ENCODE measurements at places on chromosomes 12 and 14.

DNA sequence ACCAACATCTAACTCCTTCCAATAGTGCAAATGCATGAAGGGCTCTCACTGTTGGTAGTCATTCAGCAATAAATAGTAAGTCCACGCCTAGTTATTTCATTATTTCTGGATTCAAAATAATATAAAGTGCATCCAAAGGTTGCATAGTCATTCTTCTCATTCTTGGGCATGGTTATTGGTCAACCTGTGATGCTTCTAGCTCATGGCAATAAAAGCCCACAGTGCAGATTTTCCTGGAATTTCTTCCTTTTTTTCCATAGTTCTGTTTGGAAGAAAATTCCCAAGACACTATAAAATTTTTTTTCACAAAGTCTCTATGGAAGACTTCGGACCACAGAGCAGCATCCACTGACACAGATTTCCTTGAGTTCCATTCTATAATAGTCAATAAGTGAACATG is 7.6 kb downstream of the CD69 start:
- DNase-seq: no peak

GRCh38 chr14:84877061-84877460 is 652.9 kb upstream of the FLRT2 start:
- DNase-seq: no peak

- DNase-seq: no peak
These were observed 152.6 kb upstream of the NUDT4 start for GRCh38 chr12:93225094-93225493.

DNA sequence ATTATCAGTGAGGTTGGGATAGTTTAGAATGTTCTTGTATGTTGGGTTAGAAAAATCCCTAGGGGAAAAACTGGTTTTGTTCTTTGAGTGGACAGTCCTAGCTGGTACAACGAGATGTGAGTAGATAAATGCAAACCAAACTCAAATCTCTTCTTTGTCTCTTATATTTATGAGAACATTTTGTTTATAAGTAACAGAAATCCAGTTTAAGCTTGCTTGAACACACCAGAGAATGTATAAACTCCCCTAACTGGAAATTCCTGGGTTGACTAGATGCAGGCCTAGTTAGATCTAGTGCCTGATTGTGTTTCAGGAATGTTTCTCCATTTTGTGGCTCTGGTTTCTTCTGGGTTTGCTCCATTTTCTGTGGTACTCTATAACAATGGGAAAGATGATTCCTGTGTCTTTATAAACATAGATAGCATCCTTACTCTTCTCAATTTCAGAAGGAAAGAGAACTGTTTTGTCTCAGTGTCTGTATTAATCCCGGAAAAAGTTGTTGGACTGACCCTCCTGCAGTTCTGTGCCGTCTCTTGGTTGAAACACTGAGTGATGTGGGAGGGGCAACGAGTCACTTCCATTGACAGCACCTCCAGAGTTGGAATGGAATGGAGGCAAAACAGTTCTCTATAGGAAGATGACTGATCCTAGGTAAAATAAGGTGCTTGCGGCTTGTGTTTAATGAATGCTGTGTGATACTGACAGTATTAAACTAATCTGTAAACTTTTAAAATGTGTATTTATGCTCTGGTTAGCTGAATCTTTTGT is 244.8 kb downstream of the TMTC2 start:
- DNase-seq: no peak

- no peak for DNase-seq
These were observed 26.9 kb downstream of the CLEC6A start for GRCh38 chr12:8482571-8483061.

GRCh38 chr14:75063013-75063412 is 811 bp downstream of the ACYP1 start:
- no peak for DNase-seq

DNA sequence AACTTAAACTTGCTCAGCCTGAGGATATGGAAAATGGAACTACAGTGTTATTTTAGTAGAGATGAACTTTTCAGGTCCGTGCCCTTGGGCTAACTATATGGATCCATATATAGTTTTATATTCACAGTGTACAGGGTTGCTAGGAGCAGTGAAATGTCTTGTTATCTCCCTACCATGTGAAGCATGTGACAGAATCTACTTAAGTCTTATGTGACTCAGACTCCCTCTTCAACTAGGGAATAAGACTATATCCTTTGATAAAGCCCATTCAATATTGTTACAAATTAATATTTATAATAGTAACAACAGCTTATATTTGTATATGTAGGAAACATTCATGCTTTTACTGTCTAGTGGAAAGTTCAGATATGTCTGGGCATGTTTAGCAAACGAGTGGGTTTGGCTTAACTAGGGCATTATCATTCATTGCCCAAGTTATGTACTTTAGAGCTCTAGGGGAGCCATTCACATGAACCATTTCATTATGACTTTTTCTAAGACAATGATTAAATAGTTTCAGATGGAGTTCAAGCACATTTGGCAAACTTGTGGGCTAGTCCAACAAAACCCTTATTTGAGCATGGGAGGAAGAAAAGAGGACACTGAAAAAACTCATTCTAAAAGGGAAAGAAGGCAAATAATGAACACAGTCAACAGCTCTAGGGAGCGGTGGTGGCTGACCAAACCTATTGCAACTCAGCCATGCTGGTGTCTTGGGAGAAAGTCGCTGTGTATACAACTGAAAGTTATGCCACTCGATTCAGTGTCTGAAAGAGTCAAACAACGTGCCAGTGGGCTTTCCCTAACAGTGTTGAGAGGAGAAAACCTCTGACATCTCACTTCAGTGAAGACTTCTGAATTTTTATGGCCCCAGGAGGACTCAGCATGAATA is 305.9 kb upstream of the G2E3 start:
- no peak for DNase-seq

- no peak for DNase-seq
These were observed 13.9 kb upstream of the ATP2A2 start for GRCh38 chr12:110266980-110267620.

DNA sequence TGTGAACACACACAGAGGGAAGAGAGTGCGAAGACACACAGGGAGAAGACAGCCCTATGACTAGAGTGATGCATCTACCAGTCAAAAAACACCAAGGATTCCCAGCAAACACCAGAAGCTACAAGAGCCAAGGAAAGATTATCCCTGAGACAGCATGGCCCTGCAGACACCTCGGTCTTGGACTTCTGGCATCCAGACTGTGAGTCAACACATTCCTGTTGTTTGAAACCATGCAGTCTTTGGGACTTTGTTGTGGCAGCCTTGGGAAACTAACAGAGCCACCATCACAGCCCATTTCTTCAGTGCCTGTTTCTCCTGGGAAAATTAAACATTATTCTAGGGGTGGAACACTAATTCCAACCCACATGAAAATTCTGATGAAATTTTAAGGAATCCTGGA is 220.6 kb downstream of the GXYLT1 start:
- no peak for DNase-seq

DNA sequence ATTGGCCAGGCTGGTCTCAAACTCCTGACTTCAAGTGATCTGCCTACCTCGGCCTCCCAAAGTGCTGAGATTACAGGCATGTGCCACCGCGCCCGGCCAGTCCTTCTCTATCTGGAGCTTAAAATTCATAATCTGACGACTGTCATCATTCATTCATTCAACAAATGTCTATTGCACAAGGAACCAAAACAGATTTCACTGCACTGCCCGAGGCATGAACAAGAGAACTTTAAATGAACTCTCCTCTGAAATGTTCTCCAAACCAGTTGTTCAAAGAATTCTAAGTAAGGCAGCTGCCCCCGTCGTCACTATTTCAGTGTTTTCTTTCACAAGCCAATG is 44.8 kb upstream of the METAP2 start:
- no peak for DNase-seq

DNA sequence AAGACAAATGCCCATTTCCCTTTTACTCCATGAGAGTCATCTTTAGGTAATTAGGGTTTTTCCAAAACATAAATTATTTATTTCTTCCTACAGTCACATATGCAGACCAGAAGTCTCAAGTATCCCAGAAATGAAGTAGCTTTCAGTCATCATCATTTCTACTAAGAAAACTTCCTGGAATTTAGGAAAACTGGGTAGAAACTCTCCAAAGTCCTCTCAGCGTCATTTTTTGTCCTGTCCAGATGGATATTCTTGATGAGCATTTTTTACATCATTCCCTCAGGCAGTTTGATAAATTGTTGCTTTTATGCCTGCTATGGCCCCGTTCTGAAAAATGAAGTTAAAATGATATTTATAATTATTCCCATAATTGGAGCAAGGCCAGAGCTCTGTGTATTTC is 93.9 kb upstream of the DCN start:
- no peak for DNase-seq

DNA sequence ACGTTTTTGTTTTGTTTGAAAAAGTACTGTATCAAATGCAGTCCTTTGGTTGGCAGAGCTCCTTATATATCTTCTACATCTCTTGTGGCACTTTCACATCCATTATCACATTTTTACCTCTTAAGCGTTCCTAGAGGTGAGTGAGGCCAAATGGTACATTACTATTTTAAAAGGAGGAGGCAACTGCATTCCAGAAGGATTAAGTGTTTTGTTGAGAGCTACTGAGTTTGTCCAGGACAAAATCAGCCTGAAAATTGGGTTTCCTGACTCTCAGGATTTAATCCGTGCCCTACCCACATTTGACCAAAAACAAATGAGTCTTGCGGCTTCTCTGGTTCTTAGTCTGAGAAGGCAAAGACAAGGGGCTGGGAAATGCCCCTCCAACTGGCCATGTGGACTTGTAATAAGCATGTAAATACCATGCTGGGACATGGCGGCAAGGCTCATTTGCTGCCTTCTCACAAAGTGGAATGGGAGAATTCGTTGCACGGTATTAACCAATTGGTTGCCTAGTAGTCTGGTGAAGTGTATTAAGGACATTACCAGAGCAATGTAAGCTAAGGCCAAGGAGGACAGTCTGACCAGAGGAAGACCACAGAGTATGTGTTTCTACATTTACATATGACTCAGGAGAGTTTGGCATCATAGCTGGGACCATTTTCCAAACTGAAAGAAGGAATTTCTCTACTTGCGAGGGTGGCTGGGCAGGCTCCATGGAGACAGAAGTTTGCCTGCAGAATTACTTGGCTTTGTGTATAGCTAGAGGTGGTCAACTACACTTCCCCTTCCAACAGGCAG is 175.8 kb upstream of the PLXNC1 start:
- DNase-seq: no peak

All from stimulated activated CD8-positive, alpha-beta memory T cell treated with anti-CD3 and anti-CD28 coated beads, Interleukin-4, amount 100 ng/mL, for 1 hour (primary cell).